ENCODE measurements at places on chromosomes 3 and 15.

GRCh38 chr3:51921081-51921578 is 18.0 kb upstream of the IQCF1 start:
- DNase-seq = no peak

DNA sequence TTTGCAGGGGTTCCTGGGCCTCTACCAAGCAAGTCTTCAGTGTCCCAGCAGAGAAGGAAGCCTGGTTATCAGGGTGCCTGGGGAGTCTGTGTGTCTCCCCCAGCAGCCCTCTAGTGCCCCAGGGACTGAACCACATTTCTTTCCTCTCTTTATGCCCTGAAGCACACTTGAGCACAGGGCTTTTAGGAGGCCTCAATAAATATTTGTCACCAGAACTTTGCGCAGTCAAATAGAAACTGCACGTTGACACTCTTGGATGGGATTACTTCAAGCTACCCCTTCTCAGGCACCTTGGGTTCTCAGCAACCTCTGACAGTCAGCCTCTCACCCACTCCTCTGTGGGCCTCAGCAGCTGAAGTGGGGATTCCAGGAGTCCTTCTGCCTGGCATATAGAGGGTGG is 226.6 kb upstream of the HES1 start:
- no peak for DNase-seq

DNA sequence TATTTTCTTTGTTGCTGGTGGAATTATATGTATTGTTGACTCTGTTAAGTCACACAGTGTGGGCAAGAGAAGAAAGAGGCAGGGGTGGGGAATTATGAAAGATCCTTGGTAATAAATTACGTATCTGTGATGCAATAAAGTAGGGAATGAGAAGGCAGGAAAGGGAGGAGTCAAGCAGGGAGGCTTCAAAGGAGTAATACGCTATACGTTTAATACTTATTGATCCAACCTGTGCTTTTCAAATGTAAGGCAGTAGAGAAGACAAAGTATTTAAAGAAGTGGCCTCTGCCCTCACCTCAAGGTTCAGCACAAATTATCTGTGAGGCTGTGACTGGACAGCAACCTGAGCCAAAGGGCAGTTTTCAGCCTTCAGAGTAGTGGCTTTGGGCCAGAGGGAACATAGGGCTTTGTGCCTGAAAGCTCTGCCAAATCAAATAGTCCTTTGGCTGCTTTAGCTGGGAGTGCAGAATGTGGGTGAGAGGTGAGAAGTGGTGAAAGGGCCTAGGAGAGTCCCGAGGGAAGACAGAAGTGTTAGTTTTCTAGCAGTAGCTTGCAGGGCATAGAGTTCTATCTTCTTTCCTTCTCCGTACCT is 1.2 kb upstream of the PLIN1 start:
- DNase-seq = no peak

DNA sequence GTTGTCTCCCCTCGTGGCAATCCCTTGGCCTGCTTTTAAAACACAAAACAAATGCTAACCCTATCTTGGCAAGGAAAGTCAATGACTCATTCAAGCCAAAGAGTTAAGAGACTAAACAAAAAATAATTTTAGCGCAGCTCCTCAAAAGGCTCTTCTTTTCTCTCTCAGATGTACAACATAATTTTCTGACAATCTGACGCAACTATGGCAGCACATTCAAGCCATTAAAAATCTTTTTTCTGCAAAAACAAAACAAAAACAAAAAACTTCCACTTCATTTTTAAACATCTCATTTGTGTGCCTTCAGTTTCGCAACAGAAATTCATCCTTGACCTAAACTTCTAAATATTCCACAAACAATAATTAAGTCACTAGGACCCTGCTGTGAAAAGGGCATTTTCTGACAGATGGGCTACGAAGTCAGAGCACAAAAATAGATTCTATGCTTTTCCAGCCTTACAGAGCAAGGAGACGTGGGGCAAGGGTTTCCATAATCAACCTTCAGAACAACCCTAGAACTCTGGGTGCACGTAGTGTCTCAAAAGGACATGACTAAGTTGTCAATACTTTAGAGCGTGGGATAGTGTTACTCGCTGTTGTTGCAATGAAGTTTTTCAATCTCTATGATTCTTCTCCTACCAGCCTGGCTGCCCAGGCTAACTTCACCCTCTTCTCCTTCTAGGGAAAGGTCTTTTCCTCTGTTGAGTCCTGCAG is 84.3 kb downstream of the MB21D2 start:
- DNase-seq = no peak

DNA sequence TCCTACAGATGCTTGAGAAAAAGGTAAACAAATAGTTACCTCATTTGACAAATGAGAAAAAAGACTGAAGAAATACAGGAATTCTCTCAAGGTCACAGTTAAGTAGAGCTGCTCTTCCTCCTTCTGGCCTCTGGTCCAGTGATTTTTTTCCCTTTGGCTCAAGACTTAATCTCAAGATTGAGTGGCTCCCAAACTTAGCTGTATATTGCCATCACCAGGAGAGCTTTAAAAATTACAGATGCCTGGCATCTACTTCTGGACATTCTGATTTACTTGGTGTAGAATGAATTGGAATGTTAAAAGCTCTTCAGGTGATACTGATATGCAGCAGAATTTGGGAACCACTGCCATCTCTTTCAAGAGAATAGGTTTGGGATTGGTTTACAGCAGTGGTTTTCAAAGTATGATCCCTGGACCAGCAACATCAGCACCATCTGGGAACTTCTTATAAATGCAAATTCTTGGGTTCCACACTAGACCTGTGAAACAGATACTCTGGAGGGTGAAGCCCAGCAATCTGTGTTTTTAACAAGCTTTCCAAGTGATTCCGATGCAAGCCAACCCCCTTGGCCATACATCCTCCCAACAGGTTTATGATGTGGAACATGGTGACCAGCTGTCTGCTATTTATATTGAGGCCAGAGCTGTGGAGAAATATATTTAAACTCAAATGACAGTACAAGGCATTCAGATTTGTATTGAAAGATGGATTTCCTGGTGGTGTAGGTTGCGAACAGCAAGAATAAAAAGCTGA is 333.0 kb upstream of the RARB start:
- DNase-seq = no peak
